ENCODE measurements at places on chromosomes 12 and 14. TPM values are rescaled to one million over a fixed set of nuclear protein-coding genes. Genes with fewer than 3 reads are reported as not detected.
A peak's percentile ranks its signal among the peaks of the same experiment; 100 is the strongest.

Gene STXBP6
- 23.9 TPM for total RNA-seq

Gene FAIM2
- 6.4 TPM for total RNA-seq

Gene FITM1
- total RNA-seq, result 103 TPM

Gene OASL
- total RNA-seq, result 1.6 TPM

- DNase-seq, result no peak
These were observed 1.3 kb upstream of the TEAD4 start for GRCh38 chr12:2957816-2958431.

- peak; percentile 16 for DNase-seq
These were observed 1.0 kb downstream of the ITGA7 start for GRCh38 chr12:55706568-55707218.

DNA sequence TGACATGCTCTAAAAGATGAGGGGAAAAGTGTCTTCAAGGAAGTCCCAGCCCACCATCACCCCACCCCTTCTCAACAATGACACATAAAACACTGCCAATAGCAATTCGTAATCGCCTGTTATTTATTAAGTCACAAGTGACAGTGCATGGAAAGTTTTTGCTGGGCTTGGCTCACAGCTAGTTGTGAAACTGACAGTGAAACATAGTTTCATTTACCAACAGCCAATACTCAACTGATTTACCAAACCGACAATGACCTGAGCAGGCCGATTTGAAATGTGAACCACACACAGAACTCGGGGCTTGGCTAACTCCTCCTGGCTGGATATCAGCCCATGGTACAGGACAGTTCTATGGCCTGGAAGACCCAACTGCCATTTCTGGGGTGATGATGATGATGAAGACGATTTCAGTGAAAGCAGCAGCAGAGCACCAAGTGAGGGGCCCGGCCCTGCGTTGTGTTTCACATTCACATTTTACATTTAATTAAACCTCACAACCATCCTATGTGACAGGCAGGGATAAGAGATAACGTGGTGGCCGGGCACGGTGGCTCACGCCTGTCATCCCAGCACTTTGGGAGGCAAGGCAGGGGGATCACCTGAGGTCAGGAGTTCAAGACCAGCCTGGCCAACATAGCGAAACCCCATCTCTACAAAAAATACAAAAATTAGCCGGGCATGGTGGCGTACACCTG is 42.7 kb downstream of the CAMKK2 start:
- no peak for DNase-seq

DNA sequence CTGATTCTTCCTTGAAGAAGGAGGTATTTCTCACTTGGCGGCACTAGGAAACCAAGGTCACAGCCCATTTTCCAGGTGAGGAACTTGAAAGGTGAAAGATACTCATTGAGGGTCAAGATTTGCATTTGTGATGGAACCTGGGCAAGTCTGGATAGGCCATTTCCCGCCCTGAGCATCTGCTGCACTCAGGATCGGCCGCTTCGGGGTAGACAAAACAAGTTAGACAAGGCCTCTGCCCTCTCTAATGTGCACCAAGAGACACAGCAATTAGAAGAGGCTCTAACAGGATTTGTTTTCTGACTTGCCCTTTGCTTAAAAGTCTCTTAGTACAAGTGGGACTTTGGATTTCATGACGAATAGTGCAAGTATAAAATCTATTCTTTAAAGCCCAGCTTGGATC is 167.2 kb downstream of the KTN1 start:
- no peak for DNase-seq

DNA sequence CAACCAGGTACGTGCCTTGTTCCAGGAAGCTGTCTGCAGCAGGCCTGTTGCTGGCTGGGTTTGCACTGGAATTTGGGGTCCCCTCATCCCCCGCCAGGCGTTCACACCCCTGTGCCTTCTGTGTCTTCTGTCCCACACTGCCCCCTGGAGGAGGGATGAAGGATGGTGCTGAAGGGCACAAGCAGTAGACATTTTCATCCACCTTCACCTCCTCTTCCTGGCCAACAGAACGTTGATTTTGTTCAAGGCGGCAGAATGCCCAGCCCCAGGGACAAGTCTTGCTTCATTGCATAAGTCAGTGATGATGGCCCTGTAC is 122.1 kb downstream of the CALM1 start:
- no peak for DNase-seq

DNA sequence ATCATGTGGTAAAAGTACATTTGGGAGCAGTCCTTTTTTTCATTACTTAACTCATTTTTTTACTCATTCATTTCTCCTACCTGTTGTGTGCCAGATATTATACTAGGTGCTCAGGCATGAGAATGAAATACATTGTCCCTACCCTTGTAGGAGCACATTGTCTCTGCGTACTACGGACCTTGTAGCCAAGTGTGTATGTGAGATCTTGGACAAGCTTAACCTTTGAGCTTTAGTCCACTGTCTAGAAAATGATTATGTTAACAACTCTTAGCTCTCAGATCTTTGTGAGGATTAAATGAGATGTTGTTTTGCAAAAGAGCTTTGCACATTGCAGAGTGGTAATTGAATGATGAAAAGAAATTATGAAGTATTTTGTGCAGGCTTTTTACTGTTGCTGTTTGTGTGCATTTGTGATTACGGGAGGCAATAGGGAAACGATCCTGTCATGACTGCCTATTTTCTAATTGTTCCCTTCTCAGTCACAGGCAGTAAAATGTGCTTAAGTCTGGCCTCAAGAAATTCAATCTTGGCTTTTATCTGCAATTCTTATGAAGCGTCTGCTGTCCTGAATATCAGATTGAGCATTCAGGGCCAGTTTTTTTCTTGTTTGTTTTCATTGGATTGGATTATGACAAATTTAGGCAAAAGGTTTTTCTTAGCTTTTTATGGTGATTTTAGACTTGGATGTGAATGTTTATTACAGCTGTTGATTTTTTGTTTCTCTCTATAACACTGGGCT is 447.7 kb downstream of the PDZRN4 start:
- DNase-seq, result no peak

DNA sequence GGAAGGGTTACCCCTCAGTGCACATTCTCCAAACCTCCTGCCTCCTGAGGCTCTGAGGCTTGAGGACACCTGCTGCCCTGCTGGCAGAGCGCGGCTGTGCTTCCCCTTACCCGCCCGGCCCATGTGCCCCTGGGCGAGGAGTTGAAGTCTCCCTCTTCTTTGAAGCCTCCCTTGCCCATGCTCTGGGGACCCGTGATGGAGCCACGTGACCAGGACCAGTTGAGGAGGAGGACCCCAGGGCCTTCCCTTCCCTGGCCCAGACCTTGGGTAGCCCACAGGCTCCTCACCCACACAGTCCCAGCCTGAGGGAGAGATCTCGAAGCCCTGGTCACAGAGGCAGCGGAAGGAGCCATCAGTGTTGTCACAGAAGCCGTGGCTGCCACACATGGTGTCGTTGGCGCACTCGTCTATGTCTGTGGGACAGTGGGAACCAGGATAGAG is 12.9 kb downstream of the ISCA2 start:
- no peak for DNase-seq

DNA sequence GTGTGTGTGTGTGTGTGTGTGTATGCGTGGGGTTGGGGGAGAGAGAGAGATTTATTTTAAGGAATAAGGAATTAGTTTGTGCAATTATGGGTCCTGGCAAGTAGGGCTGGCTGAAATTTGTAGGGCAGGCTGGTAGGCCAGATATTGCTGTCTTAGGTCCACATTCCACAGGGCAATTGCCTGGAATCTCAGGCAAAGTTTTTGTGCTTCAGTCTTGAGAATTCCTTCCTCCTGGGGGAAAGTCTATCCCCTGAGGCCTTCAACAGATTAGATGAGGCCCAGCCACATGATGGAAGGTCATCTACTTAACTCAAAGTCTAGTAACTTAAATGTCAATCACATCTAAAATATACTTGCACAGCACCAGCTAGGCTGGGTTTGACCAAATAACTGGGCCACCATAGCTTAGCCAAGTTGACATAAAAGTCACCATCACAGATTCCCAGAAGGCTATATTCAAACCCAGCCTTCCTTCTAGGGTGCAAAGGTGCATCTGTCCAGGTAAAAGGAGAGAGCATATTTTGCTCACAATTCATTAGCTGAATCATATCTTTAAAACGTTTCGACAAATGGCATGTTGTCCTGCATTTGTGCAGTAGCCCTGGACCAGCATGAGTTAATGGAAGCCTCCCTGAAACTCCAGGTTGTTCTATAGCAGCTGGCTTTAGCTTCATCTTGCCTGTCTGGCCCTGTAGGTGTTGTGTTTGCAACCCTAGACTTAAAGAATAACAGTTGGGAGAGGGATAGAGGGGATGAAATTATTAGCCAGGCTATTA is 63.1 kb downstream of the C14orf132 start:
- DNase-seq, result no peak
